Endodermal cell (in vitro differentiated cells): ENCODE measurements at places on chromosomes 6 and 20.

DNA sequence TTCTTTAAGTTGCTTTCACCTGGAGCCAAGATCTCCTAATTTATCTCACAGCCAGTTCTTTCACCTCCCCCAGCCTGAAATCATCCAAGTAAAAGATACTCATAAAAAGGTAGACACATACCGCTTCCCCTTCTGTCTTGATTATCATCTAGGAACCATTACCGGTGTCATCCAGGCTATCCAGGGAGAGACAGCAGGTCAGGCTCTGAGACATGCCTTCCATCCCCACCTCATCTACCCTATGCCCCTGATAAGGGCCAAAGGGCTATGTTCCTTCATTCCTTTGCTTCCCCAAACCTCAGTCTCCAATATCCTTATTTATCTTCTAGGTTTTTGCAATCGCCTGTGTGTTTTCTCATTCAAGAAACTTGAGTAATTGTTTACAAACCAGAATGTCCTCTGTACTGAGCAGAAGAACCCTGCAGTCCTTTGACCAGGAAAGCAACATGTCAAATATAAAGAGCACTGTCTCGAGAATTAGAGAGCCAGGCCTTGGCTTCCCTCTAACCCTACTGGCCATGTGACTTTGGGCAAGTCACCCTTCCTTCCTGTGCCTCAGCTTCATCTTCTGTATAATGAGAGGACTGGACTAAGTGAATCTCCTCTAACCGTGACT, 41.0 kb downstream of the TNFRSF21 start:
- DNase-seq = no peak

GRCh38 chr20:37688093-37688492, 5.7 kb upstream of the CTNNBL1 start:
- DNase-seq = no peak

GRCh38 chr6:47163536-47163935, 121.4 kb upstream of the ADGRF1 start:
- no peak for DNase-seq

DNA sequence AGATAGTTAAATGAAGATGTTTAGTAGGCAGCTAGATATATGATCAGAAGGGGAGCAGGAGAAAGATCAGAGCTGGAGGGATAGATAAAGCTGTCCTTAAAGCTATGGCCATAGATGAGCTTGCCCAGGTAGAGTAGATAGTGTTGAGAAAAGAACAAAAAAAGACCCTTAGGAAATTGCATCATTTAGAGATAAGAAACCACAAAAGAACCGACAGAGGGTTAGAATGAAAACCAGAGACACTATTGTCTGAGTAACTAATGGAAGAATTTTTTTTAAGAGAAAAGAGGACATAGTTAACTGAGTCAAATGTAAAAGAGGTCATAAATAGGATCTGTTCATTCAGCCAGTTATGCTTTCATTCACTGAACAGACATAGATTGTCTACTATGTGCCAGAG, 101.8 kb downstream of the TNFAIP3 start:
- no peak for DNase-seq

DNA sequence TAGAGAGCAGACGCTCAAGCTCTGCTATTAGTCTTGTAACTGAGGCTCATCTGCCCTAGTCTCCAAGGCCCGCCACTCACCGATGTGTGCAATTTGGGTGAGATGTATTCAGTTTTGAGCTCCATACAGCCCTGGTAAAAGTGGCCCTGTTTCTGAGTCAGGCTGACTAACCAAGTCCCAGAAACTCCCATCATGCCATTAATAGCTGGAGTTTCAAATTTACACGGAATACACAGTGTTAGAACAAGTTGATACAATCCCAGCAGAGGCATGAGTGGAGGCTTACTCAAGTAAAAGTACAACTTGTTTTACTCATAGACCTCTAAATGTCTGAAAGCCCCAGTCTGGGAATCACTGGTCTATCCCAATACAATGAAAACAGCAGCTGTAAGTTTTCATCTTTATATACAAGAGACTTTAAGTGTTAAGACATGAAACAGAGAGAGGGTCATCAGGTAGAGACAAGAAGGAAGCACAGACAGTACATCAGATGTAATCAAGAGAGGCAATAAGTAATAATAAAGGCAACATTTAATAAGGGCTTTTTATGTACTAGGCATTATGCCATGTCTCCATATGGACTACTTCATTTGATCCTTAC, 42.4 kb downstream of the RTN4IP1 start:
- no peak for DNase-seq

- DNase-seq = no peak
Measured at GRCh38 chr20:16542477-16542876, 30.8 kb downstream of the KIF16B start.

DNA sequence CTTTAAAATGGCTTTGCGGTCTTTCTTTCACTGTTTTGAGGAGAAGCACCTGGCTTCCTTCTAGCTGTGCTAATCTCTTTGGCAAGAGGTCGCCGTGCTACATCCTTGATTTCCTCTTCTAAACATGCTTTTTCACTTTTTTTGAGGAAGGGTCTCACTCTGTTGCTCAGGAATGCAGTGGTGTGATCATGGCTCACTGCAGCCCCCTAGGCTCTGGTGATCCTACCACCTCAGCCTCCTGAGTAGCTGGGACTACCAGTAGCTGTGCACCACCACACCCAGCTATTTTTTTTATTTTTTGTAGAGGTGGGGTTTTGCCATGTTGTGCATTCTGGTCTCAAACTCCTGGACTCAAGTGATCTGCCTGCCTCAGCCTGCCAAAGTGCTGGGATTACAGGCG, 40.5 kb downstream of the RSPH3 start:
- peak; percentile 58 for DNase-seq

DNA sequence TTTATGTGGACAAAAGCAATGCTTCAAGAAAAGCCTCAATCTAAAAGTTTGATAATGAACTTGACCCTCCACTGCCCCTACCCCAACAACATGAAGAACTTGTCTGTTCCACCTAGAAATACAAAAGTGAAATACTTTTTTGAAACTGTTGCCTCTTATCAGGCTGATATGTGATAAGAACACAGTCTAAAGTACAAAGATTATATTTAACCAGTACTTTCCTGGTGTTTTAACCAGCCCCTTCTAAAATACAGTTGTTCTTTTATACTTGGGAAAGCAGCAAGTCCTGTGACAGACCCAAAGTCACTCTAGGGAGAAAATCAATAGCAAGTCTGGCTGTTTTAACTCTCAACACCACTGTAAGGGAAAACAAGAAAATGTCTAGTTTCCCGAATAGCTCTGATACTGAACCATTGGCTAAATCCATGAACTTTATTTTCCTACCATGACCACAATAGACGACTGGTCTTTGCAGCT, 6.6 kb downstream of the OARD1 start:
- no peak for DNase-seq

DNA sequence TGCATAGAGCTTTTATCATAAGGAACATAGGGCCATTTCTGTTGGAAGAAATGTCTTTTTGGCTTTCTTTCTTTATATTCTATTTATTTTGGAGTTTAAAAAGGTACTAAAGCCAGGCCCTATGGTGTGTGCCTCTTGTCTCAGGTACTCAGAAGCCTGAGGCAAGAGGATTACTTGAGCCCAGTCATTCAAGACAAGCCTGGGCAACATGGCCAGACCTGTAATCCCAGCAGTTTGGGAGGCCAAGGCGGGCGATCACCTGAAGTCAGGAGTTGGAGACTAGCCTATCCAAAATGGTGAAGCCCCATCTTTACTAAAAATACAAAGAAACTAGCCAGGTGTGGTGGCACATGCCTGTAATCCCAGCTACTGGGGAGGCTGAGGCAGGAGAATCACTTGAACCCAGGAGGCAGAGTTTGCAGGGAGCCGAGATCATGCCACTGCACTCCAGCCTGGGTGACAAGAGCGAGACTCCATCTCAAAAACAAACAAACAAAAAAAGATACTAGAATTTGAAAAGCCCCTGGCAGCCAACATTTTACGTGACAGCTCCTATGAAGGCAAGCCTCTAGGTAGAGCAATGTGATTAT, 80.0 kb downstream of the CBFA2T2 start:
- no peak for DNase-seq

GRCh38 chr20:63005862-63006539, 763 bp downstream of the BHLHE23 start:
- peak; percentile 77 for DNase-seq

DNA sequence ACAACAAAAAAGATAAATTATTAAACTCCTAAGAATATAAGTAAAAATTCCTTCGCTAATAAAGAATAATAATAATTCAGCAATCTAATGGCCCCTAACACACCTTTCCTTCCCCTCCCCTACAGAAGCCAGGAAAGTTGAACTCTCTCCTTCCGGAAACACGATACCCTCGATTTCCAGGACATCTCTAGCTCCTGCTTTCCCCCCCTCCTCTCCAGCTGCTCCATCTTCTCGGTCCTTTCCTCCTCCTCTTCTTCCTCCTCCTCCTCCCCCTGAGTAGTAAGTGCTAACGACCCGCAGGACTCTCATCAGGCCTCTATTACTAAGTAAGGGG, 603 bp downstream of the TASP1 start:
- no peak for DNase-seq
